ENCODE measurements at places on chromosomes 11 and 22. TPM values are rescaled to one million over a fixed set of nuclear protein-coding genes. Genes with fewer than 3 reads are reported as not detected.

The OSBP2 gene
- 0.46 TPM for polyA plus RNA-seq

The RTN4RL2 gene
- polyA plus RNA-seq, result 1.4 TPM

The KIRREL3 gene
- polyA plus RNA-seq, result 0.09 TPM

The SLC25A18 gene
- polyA plus RNA-seq, result 1.8 TPM

The ZC3H12C gene
- polyA plus RNA-seq, result 2.6 TPM

The PRR5L gene
- 4.1 TPM for polyA plus RNA-seq

The KCNK4 gene
- not detected for polyA plus RNA-seq

The C22orf15 gene
- polyA plus RNA-seq, result 1.3 TPM

The HOATZ gene
- polyA plus RNA-seq, result 1.2 TPM

The SERHL2 gene
- polyA plus RNA-seq, result 1.2 TPM

The FGF4 gene
- 0.14 TPM for polyA plus RNA-seq

The OR6T1 gene
- not detected for polyA plus RNA-seq

The HTATIP2 gene
- polyA plus RNA-seq, result 44.9 TPM

The PISD gene
- polyA plus RNA-seq, result 31.8 TPM

The EIF3L gene
- polyA plus RNA-seq, result 302 TPM

The KCNQ1 gene
- polyA plus RNA-seq, result 3.7 TPM

The TTC36 gene
- polyA plus RNA-seq, result not detected

The MCHR1 gene
- 0.39 TPM for polyA plus RNA-seq

The BTBD18 gene
- polyA plus RNA-seq, result 0.02 TPM

The ACRV1 gene
- 0.09 TPM for polyA plus RNA-seq

The TEX54 gene
- polyA plus RNA-seq, result 1.3 TPM

The OR6A2 gene
- polyA plus RNA-seq, result 0.05 TPM

The LDHAL6A gene
- 0.07 TPM for polyA plus RNA-seq

The KCNJ11 gene
- polyA plus RNA-seq, result 0.32 TPM

The CEND1 gene
- 0.25 TPM for polyA plus RNA-seq

The SCO2 gene
- polyA plus RNA-seq, result 9.8 TPM

The DDT gene
- 111 TPM for polyA plus RNA-seq

The MAP6 gene
- 1.3 TPM for polyA plus RNA-seq

The SHANK3 gene
- polyA plus RNA-seq, result 8.6 TPM

The CFAP68 gene
- 36.4 TPM for polyA plus RNA-seq

The RTN4R gene
- polyA plus RNA-seq, result 1.5 TPM

The HTR3A gene
- 2.6 TPM for polyA plus RNA-seq

The TNNI2 gene
- polyA plus RNA-seq, result 13.4 TPM

The C22orf23 gene
- polyA plus RNA-seq, result 0.34 TPM

The DKK3 gene
- 12.8 TPM for polyA plus RNA-seq

The OR5P2 gene
- polyA plus RNA-seq, result not detected

The ZNF280A gene
- 0.02 TPM for polyA plus RNA-seq

The CCDC87 gene
- 0.23 TPM for polyA plus RNA-seq
